Dermis microvascular lymphatic vessel endothelial cell (primary cell): ENCODE measurements at places on chromosomes 16 and 17.

DNA sequence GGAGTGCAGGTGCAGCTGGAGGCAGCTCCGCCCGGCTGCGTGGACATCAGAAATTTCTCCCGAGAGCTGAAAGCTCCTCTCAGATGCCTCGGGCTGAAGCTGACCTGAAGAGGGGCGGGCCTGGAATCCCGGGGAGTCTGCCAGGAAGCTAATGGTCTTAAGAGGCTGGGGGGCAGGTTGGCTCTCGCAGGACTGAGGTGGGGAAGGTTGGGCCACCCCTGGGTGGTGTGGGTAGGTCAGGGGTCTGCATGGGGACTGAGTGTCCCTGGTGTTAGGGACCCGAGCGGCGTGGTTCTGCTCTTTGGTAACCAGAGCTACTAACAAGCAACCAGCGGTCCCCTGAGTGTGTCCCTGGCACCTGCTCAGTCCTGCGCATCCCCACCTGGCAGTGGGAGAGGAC is 3.5 kb downstream of the CHMP6 start:
- no peak for DNase-seq

DNA sequence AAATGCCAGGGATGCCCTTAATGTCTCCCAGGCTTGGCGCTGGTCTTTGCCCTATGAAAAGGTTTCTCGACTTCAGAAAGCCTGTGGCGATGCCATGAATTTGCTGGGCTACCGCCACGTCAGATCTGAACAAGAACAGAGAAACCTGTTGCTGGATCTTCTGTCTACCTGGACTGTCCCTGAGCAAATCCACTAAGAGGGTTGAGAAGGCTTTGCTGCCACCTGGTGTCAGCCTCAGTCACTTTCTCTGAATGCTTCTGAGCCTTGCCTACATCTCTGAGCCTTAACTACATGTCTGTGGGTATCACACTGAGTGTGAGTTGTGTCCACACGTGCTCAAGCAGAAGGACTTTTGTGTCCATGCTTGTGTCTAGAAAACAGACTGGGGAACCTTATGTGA is 11.4 kb downstream of the CHST4 start:
- peak; percentile 11 for DNase-seq

- peak; percentile 24 for DNase-seq
Measured at GRCh38 chr17:67491009-67491680, 114.1 kb downstream of the PITPNC1 start.

DNA sequence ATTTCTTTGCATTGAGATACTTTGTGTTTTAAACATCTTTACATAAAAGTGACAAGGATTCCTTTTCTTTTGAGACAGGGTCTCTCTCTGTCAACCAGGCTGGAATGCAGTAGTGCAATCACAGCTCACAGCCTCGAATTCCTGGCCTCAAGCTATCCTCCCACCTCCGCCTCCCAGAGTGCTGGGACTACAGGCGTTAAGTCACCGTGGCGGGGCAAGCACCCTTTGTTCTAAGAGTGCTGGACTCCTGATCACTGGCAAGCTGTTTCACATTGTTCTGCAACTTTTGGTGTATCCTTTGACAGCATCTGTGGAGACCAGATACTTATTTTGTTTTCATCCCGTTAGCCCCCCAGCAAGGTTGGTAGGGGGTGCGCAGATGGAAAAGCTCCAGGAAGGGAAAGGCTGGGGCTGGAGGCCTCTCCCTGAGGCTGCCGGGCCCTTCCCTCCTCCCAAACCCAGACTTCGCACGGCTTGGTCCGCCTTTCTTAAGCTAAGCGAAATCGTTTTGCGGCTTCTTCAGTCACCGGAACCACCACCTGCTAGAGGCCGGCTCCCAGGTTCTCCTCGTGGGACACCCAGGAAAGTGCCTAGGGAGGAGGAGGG is 1.1 kb downstream of the ST6GALNAC2 start:
- no peak for DNase-seq

GRCh38 chr17:13874817-13875216 is 194.5 kb upstream of the COX10 start:
- no peak for DNase-seq

DNA sequence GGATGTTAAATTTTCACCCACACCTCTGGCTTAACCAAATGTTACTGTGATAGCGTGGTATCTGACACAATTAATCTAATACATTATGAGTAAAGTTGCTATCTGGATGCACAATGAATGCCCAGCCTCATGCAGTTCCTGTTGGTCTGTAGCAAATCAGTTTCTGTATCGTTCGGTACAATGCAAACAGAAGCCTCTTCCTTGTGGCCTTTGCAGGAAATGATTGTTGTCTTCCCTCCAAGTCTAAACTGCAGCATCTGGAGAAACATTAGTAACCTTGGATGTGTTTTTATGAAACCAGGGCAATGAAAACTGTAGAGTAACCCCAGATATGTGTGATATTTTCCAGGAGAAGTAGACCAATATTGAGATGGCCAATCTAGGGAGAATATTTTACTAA is 46.8 kb downstream of the CYB561 start:
- DNase-seq, result no peak

DNA sequence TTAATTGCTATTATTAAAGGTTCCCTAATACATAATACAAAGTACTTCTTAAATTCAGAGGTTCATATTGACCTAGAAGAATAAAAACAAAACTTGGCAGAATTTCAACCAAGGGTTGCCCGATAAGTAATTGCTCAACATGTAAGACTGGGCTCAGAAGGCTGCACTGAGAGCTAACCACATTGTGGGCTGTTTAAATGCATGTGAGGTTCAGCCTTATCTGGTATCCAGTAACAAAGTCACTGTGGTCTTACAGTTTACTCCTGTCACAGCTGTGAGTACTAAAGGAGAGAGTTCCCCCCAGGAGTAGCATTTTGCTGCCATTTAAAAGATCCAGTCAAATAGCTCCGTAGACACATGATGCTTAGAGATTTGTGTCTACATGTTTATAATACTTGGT is 1.6 kb upstream of the DHRS11 start:
- DNase-seq, result no peak

- no peak for DNase-seq
Measured at GRCh38 chr16:50697421-50697715, 4.0 kb downstream of the NOD2 start.

DNA sequence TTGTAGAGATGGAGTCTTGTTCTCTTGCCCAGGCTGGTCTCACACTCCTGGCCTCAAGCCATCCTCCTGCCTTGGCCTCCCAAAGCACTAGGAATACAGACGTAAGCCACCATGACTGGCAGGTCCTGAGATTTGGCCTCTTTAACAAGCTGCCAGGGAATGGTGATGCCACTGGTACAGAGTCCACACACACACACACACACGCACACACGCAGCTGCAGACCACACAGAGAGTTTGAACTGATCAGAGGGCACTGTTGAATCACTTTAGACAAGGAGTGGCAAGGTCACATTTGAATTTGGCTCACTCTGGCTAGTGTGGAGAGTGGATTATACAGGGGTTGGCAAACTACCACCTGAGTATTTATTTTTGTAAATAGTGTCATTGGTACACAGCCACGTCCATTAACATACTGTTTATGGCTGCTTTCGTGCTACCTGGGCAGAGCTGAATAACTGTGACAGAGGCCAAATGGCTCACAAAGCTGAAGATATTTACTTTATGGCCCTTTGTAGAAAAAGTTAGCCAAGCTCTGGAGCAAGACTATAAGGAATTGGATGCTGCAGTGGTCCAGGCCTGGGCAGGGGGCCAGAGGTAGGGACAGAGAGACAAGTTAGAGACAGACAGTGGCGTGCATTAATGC is 9.9 kb downstream of the ITPRIPL2 start:
- no peak for DNase-seq

GRCh38 chr16:89052191-89052889 is 41.3 kb upstream of the ACSF3 start:
- no peak for DNase-seq

- DNase-seq, result no peak
Measured at GRCh38 chr17:45380991-45381390, 51.7 kb downstream of the ARHGAP27 start.

GRCh38 chr16:5905935-5906334 is 808.3 kb upstream of the EEF2KMT start:
- no peak for DNase-seq

GRCh38 chr17:55056526-55056925 is 88.0 kb downstream of the STXBP4 start:
- DNase-seq, result peak; percentile 20

GRCh38 chr16:12341966-12342365 is 365.4 kb downstream of the SNX29 start:
- peak; percentile 48 for DNase-seq

DNA sequence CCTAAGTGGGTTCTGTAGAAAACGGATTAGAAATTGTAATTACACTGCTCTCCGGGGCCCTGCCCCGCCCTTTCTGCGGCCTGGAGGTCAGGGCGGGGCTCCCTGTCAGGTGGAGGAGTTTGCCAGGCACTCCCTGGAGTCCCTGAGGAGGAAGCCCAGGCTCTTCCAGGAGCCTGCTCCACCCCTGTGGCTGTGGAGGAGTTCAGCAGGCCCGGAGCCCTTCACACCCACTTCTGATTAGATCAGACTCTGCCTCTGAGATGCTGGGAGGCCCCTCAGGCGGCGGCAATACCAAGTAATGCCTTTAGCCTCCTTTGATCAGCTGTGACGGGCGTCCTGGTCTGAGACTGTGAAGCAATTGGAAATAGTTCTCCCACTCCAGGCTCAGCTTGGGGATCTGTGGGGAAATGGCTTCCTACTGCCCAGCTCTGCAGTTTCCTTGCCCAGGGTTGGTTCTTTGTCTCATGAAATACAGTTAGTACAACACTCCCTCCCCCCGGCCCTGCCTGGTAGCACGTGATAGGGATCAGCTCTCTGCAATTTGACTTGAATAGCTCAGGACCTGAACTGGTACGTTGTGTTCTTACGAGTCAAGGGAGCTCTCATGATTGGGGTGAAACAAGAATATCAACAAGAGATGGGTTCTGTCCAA is 22.3 kb downstream of the BAIAP2 start:
- peak; percentile 52 for DNase-seq

- peak; percentile 47 for DNase-seq
Measured at GRCh38 chr17:77214743-77215142, 74.0 kb downstream of the SEC14L1 start.

- peak; percentile 59 for DNase-seq
Measured at GRCh38 chr16:1614456-1615102, 2.4 kb downstream of the CRAMP1 start.

- peak; percentile 2 for DNase-seq
Measured at GRCh38 chr16:6193718-6194117, 1096.1 kb upstream of the EEF2KMT start.

DNA sequence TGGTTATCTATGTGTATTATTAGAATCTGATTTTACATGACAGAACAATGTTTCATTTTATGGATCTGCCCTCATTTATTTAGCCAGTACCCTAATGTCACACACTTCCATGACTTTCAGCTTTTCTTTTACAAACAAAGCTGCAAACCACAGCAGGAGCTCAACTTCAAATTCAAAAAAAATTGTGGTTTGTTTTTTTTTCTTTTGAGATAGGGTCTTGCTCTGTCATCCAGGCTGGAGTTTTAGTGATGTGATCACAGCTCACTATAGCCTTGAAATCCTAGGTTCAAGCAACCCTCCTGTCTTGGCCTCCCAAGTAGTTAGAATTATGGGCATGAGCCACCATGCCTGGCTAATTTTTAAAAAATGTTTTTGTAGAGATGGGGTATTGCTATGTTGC is 8.2 kb upstream of the MPRIP start:
- no peak for DNase-seq

- peak; percentile 44 for DNase-seq
Measured at GRCh38 chr17:18315562-18315922, 449 bp downstream of the SMCR8 start.

DNA sequence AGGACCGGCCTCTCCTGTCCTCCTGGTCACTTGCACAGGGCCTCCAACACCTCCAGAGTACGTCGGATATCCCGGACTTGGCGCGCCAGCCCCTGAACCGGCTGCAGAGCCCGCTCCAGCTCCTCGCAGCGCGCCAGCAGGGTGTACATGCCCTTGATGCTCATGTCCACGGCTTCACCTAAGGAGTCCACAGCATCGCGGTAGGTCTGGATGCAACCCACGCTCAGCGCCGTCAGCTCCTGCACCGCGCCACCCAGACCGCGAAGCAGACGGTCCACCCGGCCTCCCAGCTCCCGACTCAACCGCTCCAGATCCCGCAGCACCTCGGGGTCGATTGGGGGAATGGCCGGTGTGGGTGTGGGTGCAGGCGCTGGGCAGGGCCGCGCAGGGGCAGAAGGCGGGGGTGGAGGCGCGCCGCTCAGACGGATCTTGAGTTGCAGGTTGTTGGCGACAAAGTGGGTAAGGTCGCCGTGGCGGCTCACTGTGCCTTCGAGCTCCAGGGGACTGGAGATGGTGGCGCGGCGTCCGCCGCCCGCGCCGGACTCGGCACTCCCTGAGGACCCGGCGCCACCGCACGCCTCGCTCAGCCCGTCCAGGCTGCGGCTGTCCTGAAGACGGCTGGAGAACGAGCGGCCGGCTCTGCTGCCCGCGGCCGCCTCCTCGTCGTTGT is 804 bp downstream of the BORCS6 start:
- no peak for DNase-seq

- no peak for DNase-seq
Measured at GRCh38 chr17:32266389-32267301, 1.0 kb downstream of the RHBDL3 start.

DNA sequence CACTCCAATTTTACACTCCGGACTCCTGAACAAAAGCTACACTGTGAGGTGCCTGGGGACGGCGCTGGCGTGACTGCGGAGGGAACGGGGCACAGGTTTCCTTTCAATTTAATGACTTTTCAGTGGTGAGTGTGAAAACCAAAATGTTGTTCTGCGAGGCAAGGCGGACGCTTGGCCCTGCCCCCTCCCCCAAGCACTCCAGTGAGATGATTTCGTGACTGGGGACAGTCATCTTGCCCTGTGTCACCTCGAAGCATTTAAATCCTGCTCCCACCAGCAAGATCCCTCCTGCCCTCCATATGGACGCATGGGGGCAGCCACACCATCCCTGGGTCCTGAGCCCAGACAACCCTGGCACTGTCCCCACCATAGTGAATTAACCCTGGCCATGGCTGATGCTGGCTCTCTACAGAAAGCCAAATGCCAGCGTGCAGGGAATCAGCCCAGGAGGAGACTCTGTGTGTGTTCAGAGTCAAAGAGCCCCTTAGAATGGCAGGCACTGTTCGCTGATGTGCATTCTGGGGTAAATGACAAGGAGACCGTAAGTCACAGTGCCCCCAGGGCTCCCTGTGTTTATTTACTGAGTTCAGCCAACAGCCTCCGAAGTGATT is 41.0 kb downstream of the C16orf95 start:
- no peak for DNase-seq

- no peak for DNase-seq
Measured at GRCh38 chr16:58346831-58347371, 45.4 kb upstream of the GINS3 start.

DNA sequence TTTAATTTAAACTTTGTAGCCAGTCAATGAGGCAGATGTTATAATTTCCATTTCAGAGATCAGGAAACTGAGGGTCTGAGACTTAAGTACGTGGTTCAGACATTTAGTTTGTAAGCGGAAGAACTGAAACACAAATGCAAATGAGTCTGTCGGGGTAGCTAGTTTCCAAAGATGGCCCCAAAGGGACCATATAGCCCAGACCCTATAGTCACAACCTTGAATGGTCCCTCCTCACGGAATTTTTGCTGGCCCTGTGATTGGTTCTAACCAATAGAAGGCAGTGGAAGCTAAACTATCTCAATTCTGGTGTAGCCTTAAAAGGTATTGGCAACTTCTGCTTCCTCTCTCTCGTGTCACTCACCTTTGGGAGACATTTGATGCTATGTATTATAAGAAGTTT is 7.5 kb upstream of the BCO1 start:
- no peak for DNase-seq
